ENCODE measurements at places on chromosomes 5 and 9. TPM values are rescaled to one million over a fixed set of nuclear protein-coding genes. Genes with fewer than 3 reads are reported as not detected.

PAEP gene
- not detected for total RNA-seq

LAMC3 gene
- 2.1 TPM for total RNA-seq

CENPK gene
- 2.5 TPM for total RNA-seq

PPP2R2B gene
- 0.33 TPM for total RNA-seq

SLCO6A1 gene
- not detected for total RNA-seq

OGN gene
- 17.7 TPM for total RNA-seq

BARHL1 gene
- not detected for total RNA-seq

C8G gene
- not detected for total RNA-seq

FAM240B gene
- not detected for total RNA-seq

AGXT2 gene
- total RNA-seq: not detected

SPINK13 gene
- total RNA-seq: 0.48 TPM

TAS2R1 gene
- not detected for total RNA-seq

PTGS1 gene
- 8.0 TPM for total RNA-seq

TRIM36 gene
- 1.8 TPM for total RNA-seq

ITK gene
- 3.3 TPM for total RNA-seq

CNTFR gene
- total RNA-seq: 103 TPM

DPYSL3 gene
- total RNA-seq: 34.4 TPM

KLF9 gene
- total RNA-seq: 223 TPM

PCDHA12 gene
- 5.0 TPM for total RNA-seq

SLC23A1 gene
- total RNA-seq: 0.33 TPM

FBXW5 gene
- total RNA-seq: 103 TPM

PCDHGA12 gene
- total RNA-seq: 9.8 TPM

SIMC1 gene
- 7.7 TPM for total RNA-seq

SLC36A3 gene
- not detected for total RNA-seq

ARHGEF39 gene
- 0.80 TPM for total RNA-seq

LCN2 gene
- total RNA-seq: 38.5 TPM
